ENCODE measurements at places on chromosomes 3 and 15. TPM values are rescaled to one million over a fixed set of nuclear protein-coding genes. Genes with fewer than 3 reads are reported as not detected.

Gene TF
- 1.1 TPM for total RNA-seq

Gene DPP8
- total RNA-seq = 30.4 TPM

Gene CPN2
- not detected for total RNA-seq

Gene PARL
- total RNA-seq = 63.9 TPM

Gene ACSBG1
- 0.20 TPM for total RNA-seq

Gene TJP1
- total RNA-seq = 78.7 TPM

Gene CCR8
- not detected for total RNA-seq

Gene AMIGO3
- 0.59 TPM for total RNA-seq

Gene CPA3
- total RNA-seq = not detected

Gene ITGB5
- 410 TPM for total RNA-seq

Gene CASR
- total RNA-seq = not detected

Gene ZNF35
- total RNA-seq = 6.0 TPM

Gene CFAP100
- total RNA-seq = not detected

Gene SNRK
- 5.4 TPM for total RNA-seq

Gene NRROS
- not detected for total RNA-seq

Gene GXYLT2
- 1.5 TPM for total RNA-seq

Gene EFHB
- total RNA-seq = 0.39 TPM

Gene TTLL13
- 0.16 TPM for total RNA-seq

Gene SLC27A2
- total RNA-seq = 24.3 TPM

Gene SLC2A2
- total RNA-seq = not detected

Gene RTP1
- total RNA-seq = not detected

Gene EFCC1
- total RNA-seq = not detected

Gene PROK2
- total RNA-seq = not detected

Gene PLS1
- 17.6 TPM for total RNA-seq

Gene CHRNA7
- total RNA-seq = 4.7 TPM

Gene OSBPL10
- 11.4 TPM for total RNA-seq

Gene FES
- total RNA-seq = 0.71 TPM

Gene ZBED2
- 0.18 TPM for total RNA-seq

Gene PLIN1
- 0.06 TPM for total RNA-seq

Gene TMCO5A
- total RNA-seq = not detected

Gene STRC
- 0.09 TPM for total RNA-seq

Gene XCR1
- total RNA-seq = not detected

Gene NEK10
- 1.8 TPM for total RNA-seq

Gene EXD1
- total RNA-seq = not detected
